ENCODE measurements at places on chromosomes 16 and 17. TPM values are rescaled to one million over a fixed set of nuclear protein-coding genes. Genes with fewer than 3 reads are reported as not detected.

DNA sequence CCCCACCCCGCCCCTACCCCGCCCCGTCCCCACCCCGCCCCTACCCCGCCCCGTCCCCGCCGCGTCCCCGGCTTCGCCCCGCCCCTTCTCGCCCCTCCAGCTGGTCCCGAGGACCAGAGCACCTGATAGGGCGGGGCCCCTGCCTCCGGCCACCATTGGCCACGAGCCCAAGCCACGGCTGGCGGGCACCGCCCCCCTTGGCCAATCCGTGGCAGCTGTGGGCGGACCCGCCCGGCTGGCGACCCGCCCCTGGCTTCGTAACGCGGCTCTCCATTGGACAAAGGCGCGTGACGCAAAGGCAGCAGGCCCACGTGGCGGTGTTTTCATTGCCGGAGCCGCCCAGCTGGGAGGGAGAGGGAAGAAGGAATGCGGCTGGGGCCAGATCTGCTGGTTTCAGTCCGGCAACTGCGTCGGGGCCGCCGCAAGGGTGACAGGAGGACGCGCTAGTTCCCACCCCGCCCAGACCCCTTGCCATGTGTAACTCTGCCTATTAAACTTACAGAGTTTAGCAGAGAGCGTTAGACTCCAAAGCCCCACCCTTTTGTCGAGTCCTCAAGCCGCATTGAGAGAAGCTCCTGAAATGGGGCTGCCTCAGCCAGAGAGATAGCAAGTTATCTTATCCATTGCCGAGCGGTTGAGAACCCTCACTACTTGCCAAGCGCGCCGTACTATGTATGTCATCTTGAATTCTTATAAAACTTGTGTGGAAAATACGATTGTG, 403 bp upstream of the WIPI1 start:
- peak; percentile 99 for DNase-seq

DNA sequence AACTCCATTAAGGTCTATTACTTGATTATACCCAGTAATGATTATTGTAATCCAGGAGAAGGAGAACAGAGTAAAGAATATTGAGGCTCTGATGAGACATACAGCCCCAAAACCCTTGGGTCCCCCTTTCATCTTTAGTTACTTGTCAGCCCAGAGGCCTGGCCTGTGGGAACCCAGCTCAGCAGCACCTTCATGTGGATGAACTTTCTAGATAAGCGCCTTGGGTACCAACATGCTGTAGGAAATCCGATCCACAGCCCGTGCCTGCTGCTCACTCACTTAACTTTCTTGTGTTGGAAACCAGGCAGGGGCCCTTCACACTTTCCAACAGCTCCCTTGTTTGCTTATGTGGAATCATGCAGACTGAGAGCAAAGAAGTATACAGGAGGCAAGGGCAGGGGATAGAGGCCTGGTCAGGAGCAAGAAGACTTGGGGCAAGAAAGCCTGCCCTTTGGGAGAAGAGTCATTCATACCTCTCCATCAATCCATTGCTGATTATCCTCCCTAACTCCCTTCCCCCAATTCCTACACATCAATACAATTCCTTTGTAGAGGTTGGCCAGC, 64.0 kb upstream of the SOX9 start:
- DNase-seq: no peak

DNA sequence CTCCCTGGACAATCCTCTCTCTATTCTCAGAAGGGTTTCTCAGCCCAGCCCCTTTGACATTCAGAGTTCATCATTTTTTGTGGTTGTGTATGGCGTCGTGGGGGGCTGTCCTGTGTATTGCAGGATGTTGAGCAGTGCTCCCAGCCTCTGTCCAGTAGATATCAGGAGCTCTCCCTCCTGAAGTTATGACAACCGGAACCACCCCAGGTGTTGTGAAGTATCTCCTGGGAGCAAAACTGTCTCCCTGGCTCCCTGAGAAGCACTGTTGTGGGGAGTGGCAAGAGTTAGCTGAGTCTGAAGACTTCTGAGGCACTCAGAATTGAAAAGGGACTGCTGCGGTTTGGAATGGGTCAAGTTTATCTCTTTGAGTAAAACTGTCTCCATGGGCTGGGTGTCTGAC, 55.9 kb upstream of the MGAT5B start:
- DNase-seq: no peak

GRCh38 chr16:83532634-83533033, 275.1 kb upstream of the HSBP1 start:
- no peak for DNase-seq

DNA sequence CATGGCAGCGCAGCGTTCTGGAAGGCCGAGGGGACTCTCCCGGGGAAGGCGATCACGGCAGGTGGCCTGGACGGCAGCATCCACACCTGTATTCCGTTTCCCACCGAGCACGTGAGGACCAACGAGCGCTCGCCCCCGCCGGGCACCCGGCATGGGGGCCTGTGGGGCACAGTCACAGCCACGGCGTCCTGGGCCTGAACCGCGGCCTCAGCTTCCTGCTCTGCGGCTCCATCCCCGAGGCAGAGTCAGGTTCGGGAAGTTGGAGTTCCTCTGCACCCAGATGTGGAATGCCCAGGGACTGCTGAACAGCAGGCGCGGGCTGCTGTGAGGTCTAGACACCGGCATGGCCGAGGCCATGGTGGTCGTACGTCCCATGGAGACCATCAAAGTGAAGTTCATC, 1713.9 kb downstream of the TP53TG3F start:
- no peak for DNase-seq

DNA sequence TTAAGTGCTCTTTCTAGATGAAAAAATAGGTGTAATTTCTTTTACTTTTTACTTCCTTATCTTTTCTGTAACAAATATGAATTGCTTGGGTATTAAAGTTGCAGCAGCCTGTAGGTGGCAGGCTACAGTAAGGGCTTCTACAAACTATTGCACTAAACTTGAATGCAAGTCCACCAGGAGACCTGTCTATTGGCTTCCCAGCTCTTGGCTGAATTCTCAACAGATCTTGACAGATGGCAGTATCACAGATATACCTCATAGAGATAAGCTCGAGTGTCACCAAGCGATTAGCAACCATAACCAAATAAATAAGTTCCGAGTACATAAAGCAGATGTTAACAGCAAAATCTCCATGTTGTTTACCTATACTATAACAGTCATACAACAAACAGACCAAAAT, 5.9 kb downstream of the BBS2 start:
- DNase-seq: peak; percentile 15

GRCh38 chr16:81779536-81780320, 637 bp downstream of the PLCG2 start:
- DNase-seq: peak; percentile 22

- peak; percentile 56 for DNase-seq
Measured at GRCh38 chr17:30780343-30780742, 44.1 kb downstream of the CRLF3 start.

DNA sequence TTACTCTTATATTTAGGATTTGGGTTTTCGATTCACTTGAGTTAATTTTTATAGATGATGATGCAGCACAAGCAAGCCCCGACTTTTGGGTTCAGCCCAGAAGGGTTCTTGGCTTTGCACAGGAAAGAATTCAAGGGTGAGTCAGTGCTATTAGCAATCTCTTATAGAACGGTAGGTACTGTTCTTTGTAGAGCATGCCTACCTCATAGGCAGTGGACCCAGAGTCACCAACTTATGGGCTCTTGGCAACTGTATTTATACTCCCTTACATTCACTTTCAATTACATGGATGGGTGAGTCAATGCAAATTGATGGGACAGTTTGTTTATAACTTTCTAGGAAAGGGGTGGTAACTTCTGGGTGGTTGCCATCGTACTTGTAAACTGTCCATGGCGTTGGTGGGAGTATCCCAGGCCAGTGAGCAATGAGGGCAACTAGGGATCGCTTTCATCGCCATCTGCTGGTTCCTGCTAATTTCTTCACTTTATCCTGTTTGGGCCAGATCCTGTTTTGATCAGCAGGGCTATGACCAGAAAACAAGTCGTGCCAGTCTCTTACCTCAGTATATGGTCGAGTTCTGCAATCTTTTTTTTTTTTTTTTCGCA, 362.6 kb downstream of the CNTNAP4 start:
- DNase-seq: no peak

DNA sequence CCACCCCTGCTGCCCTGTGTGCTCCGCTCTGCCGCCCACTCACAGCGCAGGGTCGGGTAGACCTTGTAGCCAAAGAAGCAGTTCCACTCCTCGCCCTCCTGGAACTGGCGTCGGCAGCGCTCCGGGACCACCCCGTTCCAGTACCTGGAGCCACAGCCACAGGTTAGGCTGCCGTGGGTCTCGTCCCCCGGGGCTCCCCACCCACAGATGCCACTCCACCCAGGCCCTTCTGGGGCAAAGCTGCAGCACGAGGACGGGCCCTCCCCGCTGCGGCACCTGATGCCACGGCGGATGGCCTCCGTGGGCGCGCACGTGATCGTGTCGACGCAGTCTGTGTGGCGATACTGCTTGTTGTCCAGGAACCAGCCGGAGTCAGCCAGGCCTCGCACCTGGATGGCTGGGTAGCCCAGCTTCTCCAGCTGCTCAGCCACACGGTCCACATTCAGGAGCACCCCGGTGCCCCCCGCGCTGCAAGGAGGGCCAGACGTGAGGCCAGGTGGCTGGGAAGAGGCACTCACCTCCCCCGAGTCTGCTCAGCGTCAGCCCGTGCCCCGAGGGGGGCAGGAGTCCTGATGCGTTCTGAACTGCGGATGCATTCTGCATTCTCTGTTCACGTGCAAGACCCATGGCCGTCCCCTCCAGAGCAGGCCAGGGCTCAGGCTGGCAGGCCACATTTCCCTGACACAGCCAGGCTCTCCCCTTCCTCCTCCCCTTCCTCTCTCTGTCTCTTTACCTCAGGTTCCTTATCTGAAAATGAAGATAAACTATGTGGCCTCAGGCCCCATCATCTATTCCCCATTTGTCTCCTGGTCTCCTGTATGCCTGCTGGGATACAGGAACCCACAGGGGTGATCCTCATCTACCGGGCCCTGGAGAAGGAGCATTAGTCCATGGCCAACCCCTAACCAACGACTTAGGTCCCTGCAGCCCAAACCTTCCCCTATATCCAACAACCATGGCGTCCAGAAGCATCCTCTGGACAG, 4.1 kb downstream of the NOTUM start:
- DNase-seq: no peak

GRCh38 chr16:57261806-57262205, 16.7 kb downstream of the ARL2BP start:
- DNase-seq: no peak

GRCh38 chr17:2191227-2191626, 112.4 kb downstream of the SMG6 start:
- no peak for DNase-seq

DNA sequence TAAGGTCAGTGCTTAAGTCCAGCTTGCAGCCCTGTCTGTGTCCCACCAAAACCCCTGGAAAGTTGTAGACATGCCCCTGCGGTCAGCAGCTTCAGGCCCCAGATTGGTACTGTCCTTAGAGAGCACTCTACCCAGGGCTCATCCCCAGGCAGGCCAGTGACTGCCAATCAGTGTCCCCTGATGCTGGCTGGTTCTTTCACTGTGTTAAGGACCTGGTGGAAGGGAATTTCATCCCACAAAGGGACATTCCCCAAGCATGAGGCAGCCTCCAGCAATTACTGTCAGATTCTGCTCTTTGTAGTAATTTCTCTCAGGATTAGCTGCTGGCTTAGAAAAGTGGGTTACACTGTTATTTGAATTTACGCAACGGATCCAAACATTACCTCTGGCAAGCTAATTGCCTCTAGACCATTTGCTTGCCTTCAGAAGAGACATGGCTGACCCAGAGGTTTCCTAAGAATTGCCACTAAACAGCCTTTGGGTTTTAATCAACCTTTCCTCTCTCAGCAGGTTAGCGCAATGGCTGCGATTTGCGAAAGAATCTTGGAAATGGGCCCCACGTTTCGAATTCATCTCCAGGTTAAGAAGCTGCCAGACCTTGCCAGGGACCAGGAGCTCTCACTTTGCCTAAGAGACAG, 5.9 kb downstream of the IRX6 start:
- DNase-seq: no peak

- peak; percentile 68 for DNase-seq
Measured at GRCh38 chr16:67029254-67030096, 526 bp downstream of the CBFB start.

DNA sequence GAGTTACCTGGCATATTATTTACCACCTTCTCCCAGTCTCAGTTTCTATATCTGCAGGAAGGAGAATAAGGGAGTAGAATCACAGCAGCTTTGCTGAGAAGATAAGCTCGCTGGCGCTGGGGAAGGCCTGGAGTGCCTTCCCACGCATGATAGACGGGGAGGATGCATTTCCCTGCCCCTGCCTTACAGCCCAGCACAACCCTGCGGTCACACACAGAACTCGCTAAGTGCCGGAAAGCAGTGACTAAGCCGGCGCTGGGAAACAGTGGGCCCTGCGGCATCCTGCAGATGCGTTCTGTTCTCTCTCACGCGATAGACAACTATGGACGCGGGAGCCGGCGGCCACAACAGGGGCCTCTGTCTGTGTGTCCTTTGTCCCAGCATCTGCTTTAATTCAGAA, 4.8 kb downstream of the CA5A start:
- peak; percentile 31 for DNase-seq

DNA sequence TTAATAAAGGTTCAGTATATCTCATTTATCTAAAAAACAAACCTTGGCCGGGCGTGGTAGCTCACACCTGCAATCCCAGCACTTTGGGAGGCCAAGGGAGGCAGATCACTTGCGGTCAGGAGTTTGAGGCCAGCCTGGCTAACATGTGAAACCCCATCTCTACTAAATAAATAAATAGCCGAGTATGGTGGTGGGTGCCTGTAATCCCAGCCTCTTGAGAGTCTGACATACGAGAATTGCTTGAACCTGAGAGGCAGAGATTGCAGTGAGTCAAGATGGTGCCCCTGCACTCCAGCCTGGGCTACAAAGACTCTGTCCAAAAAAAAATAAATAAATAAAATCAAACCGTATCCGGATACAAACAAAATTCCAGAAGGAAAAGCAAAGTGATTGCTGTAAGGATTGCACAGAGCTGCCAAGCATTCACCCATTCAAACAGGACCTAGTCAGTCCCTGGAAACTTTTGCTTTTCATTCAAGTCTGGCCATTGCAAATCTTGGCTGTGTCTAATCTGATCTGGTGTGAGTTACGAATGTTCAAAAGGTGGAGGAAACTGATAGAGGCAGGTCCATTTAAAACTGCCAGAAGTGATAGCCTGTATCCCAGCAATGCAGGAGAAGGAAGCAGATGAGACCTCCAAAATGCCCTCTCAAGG, 102.5 kb upstream of the CLEC3A start:
- DNase-seq: no peak

DNA sequence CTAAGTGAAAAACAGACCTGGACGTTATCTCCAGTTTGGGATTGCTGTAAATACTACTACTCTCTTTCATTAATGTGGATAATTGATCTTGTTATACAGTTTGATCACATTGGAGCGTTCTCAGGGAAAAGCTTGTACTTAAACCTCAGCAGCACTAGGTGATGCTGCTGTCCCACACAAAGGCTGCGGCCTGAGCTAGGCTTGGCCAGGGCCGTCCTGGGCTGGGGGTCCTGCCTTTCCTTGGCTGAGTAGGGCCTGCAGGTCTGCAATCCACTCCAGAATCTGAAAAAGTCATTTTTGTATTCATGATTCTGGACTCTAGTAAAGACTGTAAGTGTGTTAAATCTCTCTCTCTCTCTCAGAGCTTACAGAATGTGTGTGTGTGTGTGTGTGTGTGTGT, 23.7 kb upstream of the PMFBP1 start:
- no peak for DNase-seq

TP53TG3C gene
- not detected for total RNA-seq

KRTAP9-7 gene
- not detected for total RNA-seq

GRIN2C gene
- total RNA-seq: not detected

MYL4 gene
- total RNA-seq: not detected

NOS2 gene
- not detected for total RNA-seq

TBX6 gene
- total RNA-seq: 1.1 TPM

EFNB3 gene
- not detected for total RNA-seq

TMEM238L gene
- not detected for total RNA-seq

KRTAP9-4 gene
- not detected for total RNA-seq

TMEM97 gene
- total RNA-seq: 58.2 TPM

MT1F gene
- total RNA-seq: 13.2 TPM

KCNAB3 gene
- 7.5 TPM for total RNA-seq

KIF19 gene
- total RNA-seq: not detected
